ENCODE measurements at places on chromosomes 6 and 20.

GRCh38 chr6:101001012-101001411 is 119.9 kb upstream of the ASCC3 start:
- H3K4me1 ChIP-seq, result no peaks in the 10 kb centered on the region
- H3K4me3 ChIP-seq, result no peak overlapping the region
- DNase-seq, result no peak
- no peaks in the 10 kb centered on the region for H3K27me3 ChIP-seq
- no peak overlapping the region for H3K27ac ChIP-seq
- H3K36me3 ChIP-seq, result no peaks in the 10 kb centered on the region

GRCh38 chr6:118500130-118501015 is 47.7 kb upstream of the PLN start:
- no peaks in the 10 kb centered on the region for H3K36me3 ChIP-seq
- DNase-seq, result no peak
- no peak overlapping the region for H3K4me3 ChIP-seq
- no peaks in the 10 kb centered on the region for H3K4me1 ChIP-seq
- H3K27ac ChIP-seq, result no peak overlapping the region
- no peaks in the 10 kb centered on the region for H3K27me3 ChIP-seq

DNA sequence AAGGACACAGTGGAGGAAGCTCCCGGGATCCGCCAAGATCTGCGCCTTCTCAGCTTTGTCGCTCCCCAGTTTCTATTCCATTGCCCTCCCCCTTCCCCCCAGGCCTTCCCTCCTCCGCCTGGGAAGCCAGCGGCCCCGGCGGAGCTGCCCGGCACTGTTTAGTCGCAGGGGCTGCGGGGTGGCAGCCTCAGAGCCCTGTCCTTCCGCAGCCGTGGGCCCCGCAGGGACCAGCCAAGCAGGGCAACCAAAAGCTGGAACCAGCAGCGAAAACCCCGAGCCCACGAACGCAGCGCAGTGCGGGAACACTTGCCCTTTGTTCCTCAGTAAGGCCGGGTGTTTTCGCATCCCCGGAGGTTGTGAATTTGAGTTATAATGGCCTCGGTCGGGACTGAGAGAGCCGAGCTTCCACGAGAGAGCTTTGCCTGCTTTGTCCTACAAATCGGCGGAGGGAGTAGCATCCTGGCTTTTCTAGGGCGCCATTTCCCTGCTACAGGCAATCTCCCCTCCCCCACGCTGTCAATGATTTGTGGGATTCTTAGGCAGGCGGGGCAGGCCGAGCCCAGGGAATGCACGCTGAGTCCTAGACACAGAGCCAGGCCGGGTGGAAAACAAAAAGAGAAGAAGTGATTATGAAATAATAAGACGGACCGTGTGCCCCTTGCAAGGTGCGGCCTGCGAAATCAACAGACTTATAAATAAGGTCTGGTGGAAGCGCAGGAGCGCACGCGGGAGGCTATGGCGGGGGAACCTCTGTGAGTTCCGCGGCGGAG is 4.0 kb upstream of the TUBB2B start:
- DNase-seq, result peak; percentile 83
- peak overlapping the region; percentile 95 for H3K4me3 ChIP-seq
- H3K27ac ChIP-seq, result peak overlapping the region; percentile 95
- H3K27me3 ChIP-seq, result no peaks in the 10 kb centered on the region
- H3K4me1 ChIP-seq, result peaks cover 5% of the 10 kb centered on the region

GRCh38 chr20:50335105-50335504 is 144.5 kb downstream of the CEBPB start:
- no peaks in the 10 kb centered on the region for H3K27me3 ChIP-seq
- peak; percentile 27 for DNase-seq
- H3K27ac ChIP-seq, result no peak overlapping the region
